ENCODE measurements at places on chromosomes 7 and 10.
A peak's percentile ranks its signal among the peaks of the same experiment; 100 is the strongest.

GRCh38 chr10:5655121-5655520 lies 11.3 kb downstream of the ASB13 start:
- no peak for DNase-seq

- no peak for DNase-seq
Measured at GRCh38 chr7:120742372-120742771, 115.6 kb downstream of the TSPAN12 start.

- DNase-seq = no peak
Measured at GRCh38 chr10:97821308-97822038, 28.2 kb upstream of the GOLGA7B start.

- DNase-seq = no peak
Measured at GRCh38 chr10:113735913-113736312, 15.6 kb upstream of the PLEKHS1 start.

GRCh38 chr10:78255214-78255613 lies 221.6 kb downstream of the RPS24 start:
- no peak for DNase-seq

GRCh38 chr7:75966190-75966961 lies 28.0 kb downstream of the TMEM120A start:
- DNase-seq = no peak

DNA sequence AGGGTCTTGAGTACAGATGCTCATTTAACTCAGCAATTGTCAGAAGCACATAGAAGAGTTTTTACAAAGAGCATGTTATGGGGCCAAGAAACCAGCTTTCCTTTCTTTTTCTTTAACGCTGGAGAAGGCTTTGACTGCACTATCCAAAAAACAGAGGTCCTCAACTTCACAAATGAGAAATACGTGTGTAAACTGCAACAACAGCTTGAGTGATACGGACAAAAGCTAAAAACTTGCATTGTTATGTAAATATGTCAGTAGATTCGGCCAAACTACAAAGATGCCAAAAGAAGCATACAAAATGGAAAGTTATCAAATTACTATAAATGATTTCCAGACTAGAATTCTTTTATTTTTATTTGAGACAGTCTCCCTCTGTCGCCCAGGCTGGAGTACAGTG lies 62.4 kb upstream of the C10orf90 start:
- no peak for DNase-seq

DNA sequence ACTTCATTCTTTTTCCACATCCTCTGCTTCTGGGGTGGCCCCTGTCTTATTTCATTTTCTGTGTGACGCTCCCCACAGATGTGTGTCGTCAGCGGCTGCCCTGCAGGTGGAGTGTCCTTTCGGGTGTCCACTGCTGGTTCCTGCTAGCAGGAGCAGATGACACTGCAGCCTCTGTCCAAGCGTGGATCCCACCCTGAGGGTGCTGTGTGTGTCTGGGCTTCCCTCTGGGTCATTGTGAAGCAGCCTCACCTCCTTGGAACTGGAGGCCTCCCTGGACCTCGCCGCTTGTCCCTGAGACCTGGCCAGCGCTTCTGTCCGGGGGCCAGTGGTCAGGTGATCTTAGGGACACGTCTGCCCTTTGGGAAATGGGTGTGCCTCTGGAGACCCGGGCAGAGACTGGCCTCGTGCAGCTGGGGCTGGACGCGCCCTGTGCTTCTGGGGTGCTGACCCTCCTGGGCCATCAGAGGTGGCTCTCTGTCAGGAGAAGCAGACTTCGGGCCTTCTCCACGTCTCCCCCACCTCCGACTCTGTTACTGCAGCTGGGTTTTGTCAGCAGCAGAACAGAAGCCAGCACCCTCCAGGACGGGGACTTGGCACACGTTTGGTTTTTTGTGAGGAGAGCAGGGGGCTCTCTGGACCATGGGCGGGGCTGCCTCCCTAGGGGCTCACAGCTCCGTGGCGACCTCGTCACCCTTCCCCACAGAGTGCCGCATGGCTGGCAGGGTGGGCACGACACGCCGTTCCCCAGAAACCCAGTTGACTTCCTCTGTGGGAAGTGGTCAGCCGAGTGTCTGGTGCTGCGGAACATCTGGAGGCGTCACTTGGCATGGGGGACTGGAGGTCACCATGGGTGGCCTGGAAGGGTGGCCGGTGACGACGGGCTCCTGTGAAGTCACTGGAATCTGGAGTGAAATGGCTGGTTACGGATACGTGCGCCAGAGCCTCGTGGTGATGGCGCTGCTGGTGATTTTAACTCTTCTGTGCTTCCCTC lies 48.4 kb downstream of the INPP5A start:
- no peak for DNase-seq

DNA sequence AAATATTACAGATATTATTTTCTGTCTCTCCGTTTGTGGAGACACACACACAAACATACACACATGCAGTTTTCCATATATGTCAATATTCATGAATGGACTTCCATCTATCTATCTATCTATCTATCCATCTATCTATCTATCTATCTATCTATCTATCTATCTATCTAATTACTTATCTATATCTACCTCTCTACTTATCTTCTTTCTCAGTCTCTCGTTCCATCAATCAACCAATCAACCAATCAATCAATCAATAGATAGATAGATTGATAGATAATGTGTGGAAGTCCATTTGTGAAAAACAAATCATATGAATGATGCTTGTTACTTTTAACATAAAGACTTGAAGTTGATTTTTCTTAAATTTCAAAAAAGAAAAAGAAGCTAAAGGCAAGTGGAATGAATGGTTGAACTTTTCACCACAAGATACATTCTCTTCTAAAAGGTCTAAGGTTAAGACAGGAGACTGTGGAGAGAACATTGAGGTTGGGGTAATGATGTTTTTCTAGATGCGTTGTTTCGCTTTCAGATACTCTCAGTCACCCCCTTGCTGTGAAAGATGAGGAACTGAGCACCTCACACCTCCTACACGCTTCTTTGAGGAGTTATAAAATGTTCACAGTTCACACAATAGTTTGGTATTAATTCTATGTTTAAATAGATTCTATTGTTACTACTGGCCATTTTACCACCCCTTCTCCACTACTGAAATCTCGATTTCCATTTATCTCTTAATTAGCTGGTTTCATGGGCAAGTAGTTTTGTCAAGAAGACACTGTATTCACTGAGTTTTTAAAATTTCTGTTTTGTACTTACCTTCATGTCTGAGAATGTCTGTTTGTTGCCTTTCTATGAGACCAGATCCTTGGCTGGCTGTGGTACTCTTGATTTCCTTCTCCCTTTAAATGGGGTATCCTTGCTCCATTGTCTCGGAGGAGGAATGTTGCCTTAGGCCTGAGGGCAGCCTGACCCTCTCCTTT lies 114.1 kb downstream of the EMX2 start:
- no peak for DNase-seq

DNA sequence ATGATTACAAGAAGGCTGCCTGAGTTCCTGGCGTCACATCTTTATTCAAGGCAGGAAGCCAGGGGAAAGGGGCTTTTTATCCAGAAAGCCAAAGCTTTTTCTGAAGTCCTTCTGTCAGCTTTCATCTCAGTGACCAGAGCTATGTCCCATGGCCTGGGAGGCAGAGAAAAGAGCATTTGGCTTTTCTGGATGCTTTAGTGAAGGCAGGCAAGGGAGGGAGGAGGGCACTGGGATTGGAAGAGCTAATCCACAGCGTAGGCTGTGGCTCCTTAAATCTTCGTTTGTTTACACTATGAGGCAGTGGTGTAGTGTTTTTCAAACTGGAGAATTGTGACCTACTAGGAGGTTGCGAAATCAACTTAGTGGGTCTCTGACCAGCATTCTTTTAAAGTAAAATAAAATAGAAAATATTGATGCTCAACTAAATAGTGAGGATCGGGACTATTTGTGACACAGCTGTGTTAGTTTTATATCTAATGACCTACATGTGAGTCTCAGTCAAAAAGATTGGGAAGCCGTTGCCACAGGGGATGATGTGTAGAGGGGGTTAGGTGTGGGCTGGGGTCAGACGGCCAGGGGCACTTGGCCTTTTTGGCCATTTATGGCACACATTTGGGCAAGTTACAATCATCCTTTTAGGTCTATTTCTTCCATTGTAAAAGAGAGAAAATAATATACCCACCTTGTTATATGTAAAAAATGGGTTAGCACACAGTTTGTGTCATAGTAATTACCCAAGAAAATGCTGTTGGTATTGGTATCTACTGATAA lies 14.1 kb downstream of the CRYGN start:
- DNase-seq = no peak

- no peak for DNase-seq
Measured at GRCh38 chr10:29656451-29656992, 21.8 kb upstream of the SVIL start.

GRCh38 chr7:113085781-113086390 lies 741 bp downstream of the GPR85 start:
- DNase-seq = no peak

DNA sequence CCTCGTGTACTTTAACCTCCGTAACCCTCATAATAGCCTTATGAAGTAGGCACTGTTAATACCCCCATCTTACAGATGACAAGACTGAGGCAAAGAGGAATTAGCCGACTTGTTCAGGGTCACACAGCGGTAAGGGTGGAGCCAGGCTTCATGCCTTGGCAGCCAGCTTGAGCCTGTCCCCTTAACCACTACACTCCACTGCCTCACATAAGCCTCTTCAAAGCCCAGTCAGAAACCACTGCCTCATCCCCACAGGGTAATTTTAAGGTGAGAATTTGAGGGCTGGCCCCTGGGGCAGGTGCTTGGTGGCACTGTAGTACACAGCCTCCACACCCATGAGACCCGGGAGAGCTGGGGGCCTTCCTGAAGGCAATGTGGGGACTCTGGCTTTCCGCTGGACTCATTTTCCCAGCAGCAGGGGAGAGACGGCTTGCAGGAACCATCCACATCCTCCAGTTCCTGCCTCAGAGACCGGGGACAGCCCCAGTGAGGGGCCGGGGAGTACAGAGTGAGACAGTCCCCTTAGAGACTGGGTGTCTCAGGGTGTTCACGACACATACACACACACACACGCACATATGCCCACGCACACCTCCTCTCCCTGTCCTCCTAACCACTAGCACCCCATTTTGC lies 7.6 kb upstream of the C10orf105 start:
- no peak for DNase-seq

- DNase-seq = no peak
Measured at GRCh38 chr10:36303896-36304295, 661.8 kb upstream of the FZD8 start.

GRCh38 chr7:47480576-47481538 lies 101.1 kb downstream of the TNS3 start:
- peak; percentile 31 for DNase-seq

DNA sequence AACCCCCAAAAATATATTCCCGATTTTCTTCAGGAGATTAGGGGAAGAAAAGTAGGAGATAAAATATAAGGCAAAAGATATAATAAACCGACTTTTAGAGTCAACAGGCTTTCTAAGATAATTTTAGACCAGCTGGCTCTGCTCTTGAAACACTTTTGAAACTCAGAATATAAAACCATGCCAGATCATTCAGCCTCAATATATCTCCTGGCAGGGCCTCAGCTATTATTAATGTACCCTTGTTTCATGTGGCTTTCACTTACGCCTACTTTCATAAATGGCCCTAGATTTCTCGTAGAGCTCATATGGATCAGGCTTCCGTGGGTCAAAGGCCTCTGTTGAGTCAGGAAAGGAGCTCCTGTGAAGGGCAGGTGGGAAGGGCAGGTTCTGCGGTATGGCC lies 396.0 kb downstream of the PHTF2 start:
- DNase-seq = no peak

DNA sequence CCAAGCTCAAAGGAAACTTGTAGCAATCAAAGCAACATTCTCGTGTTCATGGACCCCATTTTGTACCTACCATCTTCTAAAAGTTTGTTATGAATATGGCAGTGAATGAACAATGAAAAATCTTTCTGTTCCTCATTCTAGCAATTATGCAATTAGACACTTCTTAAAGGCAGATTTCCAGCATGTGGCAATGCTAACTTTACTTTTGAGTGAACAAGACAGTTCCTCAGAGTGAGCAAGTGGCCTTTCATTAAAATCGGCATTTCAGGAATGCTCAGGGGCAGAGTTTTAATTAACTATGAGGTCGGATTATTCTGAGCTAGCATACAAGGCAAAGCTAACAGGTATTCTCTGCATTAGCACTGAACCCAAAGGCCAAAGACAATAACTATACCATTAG lies 48.4 kb upstream of the NFE2L3 start:
- no peak for DNase-seq

DNA sequence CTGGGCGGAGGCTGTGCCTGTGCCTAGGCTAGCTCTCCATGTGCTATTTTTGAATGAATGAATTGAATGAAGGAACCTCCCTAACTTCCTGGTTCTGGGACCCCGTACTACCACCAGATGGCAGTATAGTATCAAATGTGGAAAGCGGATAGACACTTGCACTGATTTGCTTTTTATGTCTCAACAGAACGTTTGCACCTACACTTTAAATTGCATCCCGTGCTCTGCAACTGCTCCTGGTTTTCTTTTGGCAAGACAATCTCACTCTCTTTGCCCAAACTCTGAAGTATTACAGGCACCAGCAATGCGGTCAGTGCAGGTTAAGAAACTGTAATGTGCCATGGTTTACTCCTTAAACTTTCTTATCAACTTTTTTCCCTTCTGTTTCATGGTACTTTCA lies 6.5 kb downstream of the FZD8 start:
- no peak for DNase-seq

GRCh38 chr10:55449981-55450380 lies 649.0 kb upstream of the PCDH15 start:
- no peak for DNase-seq

DNA sequence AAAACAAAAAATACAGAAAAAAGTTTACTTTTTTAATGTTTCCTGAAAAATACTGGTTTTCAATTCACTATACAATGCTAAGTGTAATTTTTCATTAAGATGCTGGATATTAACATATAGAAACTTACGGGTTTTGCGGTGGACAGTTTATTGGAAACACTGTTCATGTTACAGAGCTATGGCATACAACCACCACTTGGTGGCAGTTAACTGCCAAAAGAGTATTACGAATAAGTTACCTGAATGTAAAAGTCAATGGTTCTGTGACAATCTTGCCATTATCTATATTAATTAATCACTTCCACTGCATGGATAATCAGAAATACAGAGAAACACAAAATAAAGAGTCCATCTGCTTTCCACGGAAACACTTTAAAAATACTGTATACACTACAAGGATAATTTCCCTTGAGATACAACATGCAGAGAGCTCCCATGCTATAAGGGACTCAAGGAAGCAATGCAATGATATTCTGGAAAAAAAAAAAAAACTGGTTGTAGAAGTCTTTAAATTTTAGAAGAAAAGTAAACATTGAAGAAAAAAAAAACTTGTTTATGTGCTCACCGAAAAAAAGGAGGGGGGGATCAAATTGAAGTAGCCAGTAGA lies 97.0 kb downstream of the TPK1 start:
- DNase-seq = no peak

DNA sequence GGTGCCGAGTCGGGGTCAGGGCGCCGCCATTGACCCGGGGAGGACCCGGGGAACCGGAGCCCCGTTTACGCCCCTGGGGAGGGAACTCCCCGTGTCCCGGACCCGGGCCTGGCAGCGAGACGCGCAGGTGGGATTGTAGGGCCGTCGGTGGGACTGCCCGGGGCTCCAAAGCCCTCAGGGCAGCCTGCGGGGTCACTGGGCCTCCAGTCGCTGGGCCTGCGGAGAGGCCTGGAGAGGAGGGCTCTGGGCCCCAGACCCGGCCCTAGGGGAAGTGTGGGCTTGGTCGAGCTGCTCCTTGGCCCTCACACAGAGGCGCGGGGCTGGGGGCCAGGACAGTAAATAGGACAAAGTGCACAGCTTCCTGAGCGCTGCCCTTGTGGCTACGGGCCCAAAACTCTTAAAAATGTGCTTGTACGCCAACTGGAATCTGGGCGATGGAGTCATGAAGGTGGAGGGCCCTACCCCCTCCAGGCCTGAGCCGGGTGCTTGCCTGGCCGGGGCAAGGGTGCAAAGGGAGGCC lies 657 bp downstream of the ECHDC3 start:
- no peak for DNase-seq

Measured in memory B cell (primary cell).